CD4-positive, alpha-beta T cell treated with Interleukin-4 for 1 hour (primary cell): ENCODE measurements at places on chromosomes 12 and 14.

- DNase-seq = no peak
Observed at GRCh38 chr12:96995861-96996260, 88.8 kb downstream of the NEDD1 start.

DNA sequence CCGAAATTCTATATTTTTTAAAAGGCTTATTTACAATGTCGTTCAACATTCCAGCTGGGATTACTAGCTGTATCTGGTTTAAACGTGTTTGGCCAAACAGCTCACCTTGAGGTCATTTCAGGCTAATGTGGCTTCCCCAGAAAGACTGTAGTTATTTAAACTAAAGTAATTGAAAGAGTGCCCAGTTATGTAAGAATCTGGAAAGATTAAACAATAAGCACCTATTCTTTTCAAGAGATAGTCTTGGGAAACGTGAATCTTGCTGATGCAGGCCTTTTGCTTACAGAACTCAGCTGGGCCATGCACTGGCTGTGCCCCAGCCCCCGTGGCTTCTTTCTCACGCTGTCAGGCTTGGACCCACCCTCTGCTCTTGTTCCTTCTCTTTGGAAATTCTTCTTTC is 24.4 kb downstream of the GLRX5 start:
- DNase-seq = no peak

- DNase-seq = no peak
Observed at GRCh38 chr14:104099096-104100041, 13.9 kb downstream of the ASPG start.

DNA sequence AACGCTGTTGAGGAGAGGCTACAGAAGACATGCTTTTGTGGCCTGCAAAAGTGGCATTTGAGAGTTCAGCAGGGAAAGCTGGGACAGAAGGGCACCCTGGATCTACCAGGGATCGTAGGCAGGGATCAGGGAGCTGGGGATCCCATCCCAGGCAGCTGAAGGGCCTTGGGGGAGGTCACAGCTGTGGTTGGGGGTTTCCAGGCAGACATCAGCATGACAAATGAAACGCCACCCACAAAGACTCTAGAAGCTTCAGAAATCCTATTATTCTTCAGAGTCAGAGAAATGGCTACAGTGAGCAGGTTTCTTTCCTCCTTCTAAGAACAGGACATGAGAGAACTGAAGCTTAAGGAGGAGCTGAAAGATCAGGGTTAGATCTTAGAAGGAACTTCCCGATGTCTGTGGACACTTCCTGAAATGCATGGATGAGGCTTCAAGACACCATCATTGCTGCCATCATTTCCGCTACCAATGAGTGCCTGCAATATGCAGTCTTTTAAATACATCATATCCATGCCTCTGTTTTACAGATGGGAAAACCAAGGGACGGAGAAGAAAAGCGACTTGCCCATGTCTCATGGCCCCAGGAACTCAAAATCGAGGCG is 104.3 kb downstream of the RBM19 start:
- DNase-seq = no peak

DNA sequence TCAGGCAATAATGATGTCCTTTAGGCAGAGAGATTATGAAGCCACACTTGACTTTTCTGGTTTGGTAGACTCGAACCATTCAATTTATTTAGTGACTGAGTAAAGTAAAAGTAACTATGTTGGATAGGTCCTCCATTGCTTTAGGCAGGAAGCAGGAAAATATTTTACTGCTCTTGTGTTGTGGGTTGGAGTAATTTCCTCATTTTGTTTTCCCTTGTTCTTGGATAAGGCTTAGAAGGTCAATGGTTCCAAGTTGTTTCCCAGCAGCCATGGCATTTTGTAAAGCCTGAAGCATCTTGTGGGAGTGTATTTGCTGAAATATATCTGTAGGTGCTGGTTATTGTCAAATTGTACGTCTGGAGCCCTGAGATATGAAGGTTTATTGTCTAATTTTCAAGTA is 161.2 kb upstream of the SLC38A2 start:
- no peak for DNase-seq

GRCh38 chr14:76917158-76917596 is 91.0 kb downstream of the LRRC74A start:
- no peak for DNase-seq

GRCh38 chr12:132740313-132740646 is 21.4 kb downstream of the ANKLE2 start:
- no peak for DNase-seq

DNA sequence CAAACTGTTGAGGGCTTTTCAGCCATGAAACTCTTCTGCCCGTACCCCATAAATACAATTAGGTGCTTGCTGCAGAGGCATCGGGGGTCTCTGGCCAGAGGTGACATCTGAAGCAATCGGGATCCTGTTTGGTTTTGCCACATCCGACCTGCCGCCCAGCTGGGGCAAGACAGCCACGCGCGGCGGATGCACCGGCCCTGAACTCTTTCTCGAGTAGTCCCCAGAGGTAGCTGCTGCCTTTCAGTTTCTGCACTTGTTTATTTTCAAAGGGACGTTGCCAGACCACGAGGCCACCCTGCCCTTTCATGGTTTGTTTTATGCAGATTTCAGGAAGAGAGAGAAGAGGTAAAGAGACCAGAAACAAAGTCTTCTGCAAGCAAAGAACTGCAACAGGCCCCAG is 10.6 kb upstream of the MLXIP start:
- peak; percentile 63 for DNase-seq
